ENCODE measurements at places on chromosomes 6 and 20.

DNA sequence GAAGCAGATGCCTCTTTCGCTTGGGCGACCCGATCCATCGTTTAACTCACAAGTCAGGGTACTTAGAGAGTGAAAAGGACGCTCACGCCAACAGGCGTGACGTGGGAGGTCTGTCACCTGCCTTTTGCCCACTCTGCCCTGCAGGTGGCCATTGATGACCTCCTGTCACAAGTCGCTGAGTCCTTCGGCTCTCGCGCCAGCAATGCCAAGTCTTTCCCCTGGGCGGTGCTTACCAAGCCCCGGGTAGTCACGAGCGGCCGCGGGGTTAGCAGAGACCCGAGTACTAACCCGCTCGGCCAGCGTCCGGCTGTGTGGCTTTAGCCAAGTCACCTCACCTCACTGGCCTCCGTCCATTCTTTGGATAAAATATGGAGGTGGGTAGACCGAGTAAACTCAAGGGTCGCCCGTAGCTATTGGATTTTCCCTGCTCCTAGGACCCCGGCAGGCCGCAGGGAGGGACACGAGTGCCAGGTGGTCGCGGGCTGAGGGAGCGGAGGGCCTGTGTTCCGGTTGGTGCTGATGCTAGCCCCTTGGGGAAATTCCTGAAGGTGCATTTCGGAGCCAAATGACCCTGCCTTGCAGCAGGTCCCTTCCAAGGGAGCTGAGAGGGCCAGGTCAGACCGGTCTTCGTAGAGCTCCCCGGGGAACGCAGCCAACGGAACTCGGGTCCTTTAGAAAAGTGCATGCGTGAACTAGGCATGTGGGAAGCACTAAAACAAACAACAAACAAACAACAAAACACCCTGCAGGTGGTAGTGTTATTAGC is 668 bp downstream of the PKIB start:
- no peak for DNase-seq

- no peak for DNase-seq
Measured at GRCh38 chr6:155955038-155955437, 499.4 kb upstream of the NOX3 start.

- no peak for DNase-seq
Measured at GRCh38 chr6:144319211-144319610, 34.1 kb downstream of the UTRN start.

DNA sequence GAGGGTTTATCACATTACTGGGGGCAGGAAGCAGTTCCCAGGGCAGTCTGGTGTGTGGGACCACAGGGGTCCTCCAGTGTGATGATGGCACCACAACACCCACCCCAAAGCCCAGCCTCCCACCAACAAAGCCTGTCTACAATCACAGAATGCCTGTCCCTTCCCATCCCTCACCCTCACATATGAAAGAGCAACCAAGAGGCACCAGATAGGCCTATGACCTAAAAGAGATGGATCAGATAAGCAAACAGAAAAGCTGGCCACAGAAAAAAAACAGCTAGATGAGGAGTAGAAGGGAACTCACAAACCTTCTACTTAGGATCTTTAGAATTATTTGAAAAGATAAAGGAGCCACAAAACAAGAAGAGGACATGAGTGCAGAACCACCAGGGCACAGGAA is 54.3 kb downstream of the SERAC1 start:
- DNase-seq = no peak

DNA sequence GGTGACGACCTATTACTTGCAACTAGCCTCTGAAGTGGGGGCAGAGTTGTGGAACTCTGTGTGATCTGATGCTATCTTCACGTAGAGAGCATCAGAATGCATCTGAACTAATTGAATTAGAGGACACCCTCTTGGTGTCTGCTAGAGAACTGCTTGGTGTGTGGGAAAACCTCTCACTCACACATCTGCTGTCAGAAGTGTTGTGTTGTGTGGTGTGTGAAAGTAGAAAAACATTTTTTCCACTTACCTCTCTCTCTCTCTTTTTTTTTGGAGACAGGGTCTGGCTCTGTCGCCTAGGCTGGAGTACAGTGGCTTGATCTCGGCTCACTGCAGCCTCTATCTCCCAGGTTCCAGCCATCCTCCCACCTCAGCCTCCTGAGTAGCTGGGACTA is 90.0 kb downstream of the CHMP4B start:
- no peak for DNase-seq

GRCh38 chr20:46282669-46283068 is 25.6 kb downstream of the CDH22 start:
- no peak for DNase-seq

DNA sequence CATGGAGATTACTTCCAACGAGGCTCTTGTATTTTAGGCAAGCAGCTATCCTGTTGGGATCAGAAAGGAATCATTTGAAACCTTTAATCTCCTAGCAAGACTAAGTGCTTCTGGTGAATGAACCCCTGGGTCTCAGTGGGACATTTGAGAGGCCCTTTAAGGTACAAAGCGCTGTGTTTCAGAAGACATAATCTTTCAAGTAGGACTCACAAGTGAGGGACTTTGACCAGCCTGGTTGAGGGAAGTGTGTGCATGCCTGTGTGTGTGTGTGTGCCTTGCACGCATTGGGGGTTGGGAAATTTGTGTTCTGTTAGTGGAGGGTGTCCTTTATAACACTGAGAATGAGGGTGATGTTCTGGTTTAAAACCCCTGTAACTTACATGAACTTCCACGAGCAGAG is 64.4 kb upstream of the KCNG1 start:
- no peak for DNase-seq

- DNase-seq = no peak
Measured at GRCh38 chr6:1482381-1483166, 93.2 kb downstream of the FOXF2 start.

DNA sequence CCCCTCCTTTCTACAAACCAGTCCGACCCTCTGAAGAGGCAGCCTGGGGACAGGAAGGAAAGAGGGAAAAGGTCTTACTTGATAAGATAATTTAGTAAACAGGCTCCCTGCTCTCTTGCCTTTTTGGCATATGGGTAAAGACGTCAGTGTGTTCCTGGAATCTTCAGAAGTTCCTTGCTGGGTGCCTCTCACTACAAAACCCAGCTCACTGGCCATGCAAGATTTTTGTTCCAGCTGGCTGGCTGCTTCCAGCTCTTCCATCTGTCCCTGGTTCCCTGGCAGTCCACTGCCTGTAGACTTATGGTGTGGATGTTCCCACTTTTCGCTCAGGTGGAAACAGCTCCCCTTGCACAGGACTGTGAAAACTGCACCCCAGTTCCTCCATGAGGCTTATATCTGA is 57.4 kb downstream of the MOCS1 start:
- DNase-seq = no peak
